Karpas-422 (cell line): ENCODE measurements at places on chromosomes 2 and 18.

- H3K27ac ChIP-seq, result no peak overlapping the region
- DNase-seq, result no peak
- H3K27me3 ChIP-seq, result no peaks in the 10 kb centered on the region
- no peak overlapping the region for H3K4me3 ChIP-seq
- no peaks in the 10 kb centered on the region for H3K36me3 ChIP-seq
Observed at GRCh38 chr2:54480025-54480424, 23.9 kb downstream of the SPTBN1 start.

DNA sequence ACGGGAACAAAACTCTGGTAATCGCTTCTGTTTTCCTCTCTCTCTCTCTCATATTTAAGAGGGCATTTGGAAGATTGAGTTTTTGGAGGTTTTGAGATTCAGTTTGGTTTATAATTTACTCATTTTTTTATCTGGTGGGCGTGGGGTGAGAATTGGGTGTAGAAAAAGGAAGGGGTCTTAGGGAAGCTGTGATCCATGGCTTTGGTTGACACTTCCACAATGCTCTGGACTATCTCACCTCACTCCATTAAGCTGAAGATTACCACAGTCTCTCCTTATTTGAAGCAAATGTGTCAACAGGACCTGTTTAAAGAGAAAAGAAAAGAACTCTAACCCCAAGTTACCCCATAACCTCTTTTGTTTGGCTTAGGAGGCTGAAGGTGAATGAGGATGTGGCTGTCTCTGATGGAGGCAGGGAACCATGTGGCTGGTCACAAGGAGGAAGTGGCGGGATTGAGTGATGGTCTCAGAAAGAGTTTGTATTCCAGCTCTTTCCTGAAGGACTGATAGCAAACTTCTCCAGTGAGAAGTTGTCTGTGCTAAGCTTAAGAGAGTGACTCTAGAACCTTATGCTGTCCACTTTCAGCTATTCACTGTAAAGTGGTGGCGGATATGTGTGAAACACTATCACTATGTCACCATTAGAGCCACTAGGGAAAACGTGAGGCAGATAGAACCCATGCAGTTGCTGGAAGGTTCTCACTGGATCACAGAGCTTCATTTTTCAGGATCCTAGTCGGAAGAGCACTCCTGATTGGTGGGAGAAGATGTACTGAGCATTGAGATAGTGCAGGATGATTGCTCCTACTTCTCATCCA, 934 bp downstream of the ZNF804A start:
- H3K4me3 ChIP-seq, result peak overlapping the region; percentile 72
- DNase-seq, result peak; percentile 84
- H3K36me3 ChIP-seq, result peaks cover 28% of the 10 kb centered on the region

DNA sequence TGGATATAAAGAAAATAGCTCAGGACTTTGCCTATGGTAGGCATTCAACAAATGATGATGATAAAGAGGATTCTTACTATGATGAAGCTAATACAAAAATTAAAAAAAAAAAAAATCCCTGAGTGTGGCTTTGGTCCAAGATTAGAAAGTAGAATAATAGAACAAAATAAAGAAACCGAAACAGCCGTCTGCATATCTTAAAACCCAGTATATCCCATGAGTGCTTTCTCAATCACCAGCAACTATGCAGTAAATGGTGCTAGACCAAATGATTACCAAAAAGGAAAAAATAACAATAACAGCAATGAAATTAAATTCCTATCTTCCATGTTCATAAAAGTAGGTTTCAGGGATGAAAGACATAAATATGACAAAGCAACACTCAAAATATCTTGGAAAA, 59.3 kb upstream of the DCC start:
- H3K4me3 ChIP-seq, result no peak overlapping the region
- DNase-seq, result no peak
- H3K27me3 ChIP-seq, result no peaks in the 10 kb centered on the region
- H3K27ac ChIP-seq, result no peak overlapping the region

GRCh38 chr2:210539035-210539434, 17.4 kb upstream of the CPS1 start:
- H3K4me1 ChIP-seq, result no peaks in the 10 kb centered on the region
- no peaks in the 10 kb centered on the region for H3K36me3 ChIP-seq
- no peak overlapping the region for H3K4me3 ChIP-seq
- no peak for DNase-seq
- no peaks in the 10 kb centered on the region for H3K27me3 ChIP-seq
- H3K27ac ChIP-seq, result no peak overlapping the region

GRCh38 chr2:63424329-63425078, 163.8 kb downstream of the WDPCP start:
- no peak overlapping the region for H3K4me3 ChIP-seq
- no peak overlapping the region for H3K27ac ChIP-seq
- DNase-seq, result peak; percentile 94

- no peak for DNase-seq
- H3K27me3 ChIP-seq, result no peaks in the 10 kb centered on the region
- no peak overlapping the region for H3K27ac ChIP-seq
- H3K36me3 ChIP-seq, result no peaks in the 10 kb centered on the region
Observed at GRCh38 chr2:62461707-62462106, 44.3 kb downstream of the TMEM17 start.
